ENCODE measurements at places on chromosomes 2 and 18.

- DNase-seq, result no peak
These were observed 24.9 kb downstream of the ACAA2 start for GRCh38 chr18:49788327-49788898.

DNA sequence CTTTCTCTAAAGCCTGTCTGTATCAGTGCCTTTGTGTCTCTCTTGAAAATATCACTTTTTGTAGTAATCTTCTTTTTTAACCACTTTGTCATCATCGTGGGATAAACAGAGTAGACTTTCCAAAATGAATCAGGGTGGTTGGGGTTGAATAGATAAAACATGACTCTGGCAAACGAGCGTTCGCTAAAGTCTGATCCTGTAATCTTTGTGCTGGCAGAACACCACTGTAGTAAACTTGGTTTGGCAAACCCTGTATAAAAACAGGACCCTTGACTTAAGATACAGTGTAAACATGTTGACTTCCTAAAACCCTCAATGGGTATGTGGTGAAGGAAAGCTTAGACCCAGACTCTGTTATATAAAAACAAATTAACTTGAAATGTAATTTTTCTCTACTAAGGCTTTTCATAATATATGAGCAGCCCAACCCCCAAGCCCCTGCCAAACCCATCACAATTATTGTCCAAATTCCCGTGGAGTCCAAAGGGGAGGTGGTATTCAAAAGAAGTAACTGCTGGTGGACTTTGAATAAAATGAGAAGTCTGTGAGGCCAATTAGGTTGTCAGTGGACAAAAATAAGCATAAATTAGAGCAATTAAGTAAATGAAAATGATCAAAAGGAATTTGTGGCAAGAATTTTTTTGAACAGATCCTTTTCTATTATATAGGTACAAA, 52.2 kb downstream of the COLEC12 start:
- no peak for DNase-seq

DNA sequence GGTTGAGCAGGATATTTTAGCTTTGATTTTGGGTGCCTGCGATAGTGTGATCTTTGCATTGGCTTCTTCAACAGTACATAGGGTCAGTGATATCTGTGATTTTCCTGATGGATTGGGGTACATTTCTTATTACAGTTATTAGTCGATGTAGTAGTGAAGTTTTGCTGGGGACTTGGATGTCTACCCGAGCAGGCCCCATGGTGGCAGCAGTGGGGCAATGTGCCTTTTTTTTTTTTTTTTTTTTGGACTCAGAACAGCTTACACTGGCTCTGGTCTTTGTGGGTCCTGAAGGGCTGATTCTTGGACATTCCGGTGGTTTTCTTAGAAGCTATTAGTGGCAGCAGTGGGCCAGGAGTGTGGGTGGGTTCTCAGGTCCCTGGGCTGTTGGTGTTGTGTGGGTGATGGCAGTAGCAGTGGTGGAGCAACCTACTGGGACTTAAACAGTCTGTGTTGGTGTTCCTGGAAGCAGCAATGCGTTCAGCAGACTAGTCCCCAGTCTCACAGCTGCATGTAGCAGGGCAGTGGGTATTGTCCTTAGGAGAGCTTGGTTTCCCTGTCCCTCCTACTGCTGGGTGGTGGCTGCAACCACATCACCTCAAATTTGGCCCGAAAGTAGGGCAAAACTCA, 53.7 kb upstream of the SLC4A10 start:
- DNase-seq, result no peak

- DNase-seq, result no peak
These were observed 608.3 kb downstream of the ERBB4 start for GRCh38 chr2:211930331-211930730.

GRCh38 chr2:170971071-170971470, 42.0 kb downstream of the GORASP2 start:
- no peak for DNase-seq

DNA sequence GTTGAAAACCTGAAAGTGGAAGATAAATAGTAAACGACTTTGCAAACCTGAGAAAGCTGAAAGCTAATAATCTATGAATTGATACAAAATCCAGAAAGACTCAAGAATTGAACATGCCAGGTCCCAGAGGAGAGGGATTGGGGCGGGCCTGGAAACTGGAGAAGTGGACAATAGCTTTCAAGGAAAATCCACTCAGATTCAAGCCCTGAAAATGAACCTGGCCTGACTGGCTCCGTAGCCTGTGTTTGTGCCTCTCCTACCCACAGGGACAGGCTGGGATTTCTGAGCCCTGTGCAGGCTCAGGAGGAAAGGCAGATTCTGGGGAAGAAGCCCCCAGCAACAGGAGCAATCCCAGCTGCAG, 274.8 kb upstream of the HS6ST1 start:
- no peak for DNase-seq

DNA sequence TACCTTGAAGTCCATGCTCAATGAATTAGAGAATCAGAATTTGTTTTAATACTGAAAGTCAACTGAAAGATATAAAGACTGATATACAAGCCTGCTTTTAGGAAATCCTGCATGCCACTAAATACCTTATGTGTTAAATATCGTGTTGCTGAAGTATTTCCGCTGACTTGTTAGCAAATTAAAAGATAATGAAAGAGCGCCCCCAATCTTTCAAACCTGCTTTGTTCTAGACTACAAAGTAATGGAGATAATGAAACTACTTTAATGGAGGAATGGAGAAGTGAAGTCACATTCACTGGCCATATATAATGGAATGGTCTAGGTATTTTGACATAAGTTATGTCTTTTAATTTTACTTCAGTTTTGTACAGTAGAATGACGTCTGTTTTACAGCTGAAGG, 95.7 kb downstream of the ASXL3 start:
- DNase-seq, result no peak

DNA sequence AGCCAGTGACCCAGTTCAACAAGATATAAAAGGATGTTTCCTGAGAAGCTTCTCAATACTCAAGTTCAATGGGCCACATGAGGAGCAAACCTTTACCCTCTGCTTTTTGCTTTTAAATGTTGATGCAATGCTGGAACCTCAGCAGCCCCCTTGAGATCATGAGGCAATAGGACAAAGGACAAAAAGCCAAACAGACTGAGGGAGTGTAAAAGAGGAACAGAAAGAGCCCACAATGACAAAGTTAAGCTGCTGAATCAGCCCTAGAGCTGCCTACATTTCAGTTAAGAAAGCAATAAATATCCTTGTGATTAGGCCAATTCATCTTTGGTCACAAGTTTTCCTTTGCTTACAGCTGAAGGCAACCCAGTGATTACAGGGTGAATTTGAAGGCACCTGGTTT, 76.9 kb downstream of the MRO start:
- no peak for DNase-seq

- no peak for DNase-seq
These were observed 34.2 kb downstream of the HJURP start for GRCh38 chr2:233819884-233820773.

- DNase-seq, result no peak
These were observed 3.0 kb upstream of the CD8A start for GRCh38 chr2:86793752-86794151.

GRCh38 chr2:157887946-157888345, 11.8 kb upstream of the ACVR1 start:
- no peak for DNase-seq

- no peak for DNase-seq
These were observed 91.6 kb downstream of the ITGB1BP1 start for GRCh38 chr2:9331704-9332103.

DNA sequence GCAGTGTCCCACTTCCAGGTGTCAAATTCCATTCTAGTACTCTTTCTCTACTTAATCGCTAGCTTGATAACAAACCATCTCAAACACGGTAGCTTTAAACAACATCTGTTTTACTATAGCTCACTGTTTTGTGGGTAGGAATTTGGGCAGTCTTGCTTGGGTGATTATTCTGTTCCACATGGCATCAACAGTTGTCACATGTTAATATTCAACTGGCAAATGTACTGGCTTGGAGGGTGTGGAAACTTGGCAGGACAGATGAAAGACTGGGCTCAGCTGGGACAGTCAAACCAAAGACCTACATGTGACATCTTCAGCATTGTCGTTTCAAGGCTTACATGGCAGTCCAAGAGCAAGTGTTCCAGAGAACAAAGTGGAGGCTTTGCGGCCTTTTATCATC, 241.8 kb downstream of the PTH2R start:
- no peak for DNase-seq

DNA sequence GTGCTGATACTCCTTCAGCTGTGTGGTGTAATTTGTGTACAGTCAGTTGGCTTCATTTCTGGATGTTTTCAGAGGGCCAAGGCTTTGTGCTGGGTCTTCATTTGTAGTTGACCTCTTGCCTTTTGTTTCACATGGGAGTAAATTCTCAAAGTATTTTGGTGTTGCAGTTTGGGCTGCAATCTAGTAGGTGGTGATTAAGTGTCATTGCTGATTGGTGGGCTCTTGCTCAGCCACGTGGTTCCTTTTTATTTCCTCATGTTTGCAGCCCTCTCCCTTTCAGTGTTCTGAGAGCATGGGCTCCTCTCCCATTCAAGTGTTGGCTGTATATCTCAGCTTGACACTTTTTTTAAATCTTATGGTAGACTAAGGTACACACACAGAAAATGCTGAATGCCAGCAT, 96.8 kb downstream of the SNTG2 start:
- no peak for DNase-seq
